Activated naive CD8-positive, alpha-beta T cell treated with anti-CD3 and anti-CD28 coated beads for 36 hours (primary cell): ENCODE measurements at places on chromosomes 13 and 19. TPM values are rescaled to one million over a fixed set of nuclear protein-coding genes. Genes with fewer than 3 reads are reported as not detected.
A peak's percentile ranks its signal among the peaks of the same experiment; 100 is the strongest.

Gene UPK1A
- total RNA-seq, result 1.6 TPM

Gene IZUMO2
- total RNA-seq, result not detected

Gene F7
- total RNA-seq, result 0.94 TPM

DNA sequence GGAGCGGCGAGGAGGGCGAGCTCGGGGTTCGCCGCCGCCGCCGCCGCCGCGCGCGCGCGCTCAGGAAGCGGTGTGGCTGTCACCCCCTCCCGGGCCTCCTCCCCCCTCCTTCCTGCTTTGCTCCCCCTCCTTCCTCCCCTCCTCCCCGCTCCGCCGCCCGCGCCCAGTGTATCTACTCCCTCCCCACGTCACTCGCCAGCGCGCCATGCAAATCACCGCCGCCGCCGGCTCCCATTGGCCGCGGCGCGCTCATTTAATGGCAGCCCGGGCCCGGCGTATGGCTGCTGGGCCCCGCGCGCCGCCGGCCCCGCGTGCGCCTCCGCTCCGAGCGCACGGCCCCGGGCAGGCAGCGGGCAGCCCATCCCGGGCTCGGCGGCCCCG is 335 bp upstream of the SOX1 start:
- peaks cover 21% of the 10 kb centered on the region for H3K36me3 ChIP-seq
- peaks cover 12% of the 10 kb centered on the region for H3K4me1 ChIP-seq
- H3K27me3 ChIP-seq, result peaks cover 87% of the 10 kb centered on the region

GRCh38 chr13:34167347-34167746 is 349.4 kb downstream of the RFC3 start:
- no peak overlapping the region for H3K4me3 ChIP-seq
- no peaks in the 10 kb centered on the region for H3K4me1 ChIP-seq
- H3K27ac ChIP-seq, result no peak overlapping the region
- no peaks in the 10 kb centered on the region for H3K36me3 ChIP-seq

Gene ZNF526
- total RNA-seq, result 14.5 TPM

DNA sequence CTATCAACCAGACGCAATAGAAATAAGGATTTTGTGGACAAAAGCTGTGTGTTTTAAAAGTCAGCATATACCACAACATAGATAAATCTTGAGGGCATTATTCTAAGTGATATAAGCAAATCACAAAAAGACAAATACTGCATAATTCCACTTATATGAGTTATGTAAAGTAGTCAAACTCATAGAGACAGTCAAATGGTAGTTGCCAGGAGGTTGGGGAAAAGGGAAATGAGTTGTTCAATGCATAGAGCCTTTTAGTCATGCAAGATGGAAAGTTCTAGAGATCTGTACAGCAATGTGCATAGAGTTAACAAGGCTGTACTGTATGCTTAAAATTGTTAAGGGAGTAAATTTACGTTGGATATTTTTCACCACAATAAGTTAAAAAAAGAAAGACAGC is 244.7 kb downstream of the DCT start:
- no peak overlapping the region for H3K4me3 ChIP-seq
- H3K27me3 ChIP-seq, result no peaks in the 10 kb centered on the region
- no peak overlapping the region for H3K27ac ChIP-seq
- H3K36me3 ChIP-seq, result no peaks in the 10 kb centered on the region

DNA sequence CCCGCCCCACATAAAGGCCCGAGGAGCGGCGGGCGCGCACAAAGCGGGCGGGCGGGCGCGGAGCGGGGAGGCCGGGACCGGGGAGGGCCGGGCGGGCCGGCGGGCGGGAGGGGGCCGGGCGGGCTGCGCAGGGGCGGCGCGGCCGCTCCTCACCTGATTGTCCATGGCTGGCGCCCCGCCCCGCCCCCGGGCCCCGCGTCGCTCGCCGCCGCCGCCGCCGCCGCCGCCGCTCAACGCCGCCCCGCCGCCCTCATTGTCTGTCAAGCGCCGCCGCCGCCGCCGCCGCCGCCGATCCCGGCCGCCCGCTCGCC is 200 bp downstream of the MLLT1 start:
- DNase-seq, result no peak
- H3K4me3 ChIP-seq, result peak overlapping the region; percentile 53
